ENCODE measurements at places on chromosomes 11 and 22.

- DNase-seq, result no peak
- H3K27ac ChIP-seq, result peak overlapping the region; percentile 94
Measured at GRCh38 chr11:96338910-96339705, 3.9 kb downstream of the MAML2 start.

GRCh38 chr11:46127150-46127638, 5.9 kb upstream of the PHF21A start:
- no peaks in the 10 kb centered on the region for H3K27me3 ChIP-seq
- DNase-seq, result no peak
- no peaks in the 10 kb centered on the region for H3K36me3 ChIP-seq
- H3K4me3 ChIP-seq, result no peak overlapping the region

- no peak overlapping the region for H3K4me3 ChIP-seq
- peaks cover 4% of the 10 kb centered on the region for H3K4me1 ChIP-seq
- peaks cover 4% of the 10 kb centered on the region for H3K36me3 ChIP-seq
Measured at GRCh38 chr11:98732947-98733346, 287.8 kb upstream of the CNTN5 start.

- H3K36me3 ChIP-seq, result no peaks in the 10 kb centered on the region
- no peaks in the 10 kb centered on the region for H3K4me1 ChIP-seq
- H3K27me3 ChIP-seq, result no peaks in the 10 kb centered on the region
- DNase-seq, result no peak
- no peak overlapping the region for H3K4me3 ChIP-seq
Measured at GRCh38 chr11:98277251-98277912, 743.4 kb upstream of the CNTN5 start.

DNA sequence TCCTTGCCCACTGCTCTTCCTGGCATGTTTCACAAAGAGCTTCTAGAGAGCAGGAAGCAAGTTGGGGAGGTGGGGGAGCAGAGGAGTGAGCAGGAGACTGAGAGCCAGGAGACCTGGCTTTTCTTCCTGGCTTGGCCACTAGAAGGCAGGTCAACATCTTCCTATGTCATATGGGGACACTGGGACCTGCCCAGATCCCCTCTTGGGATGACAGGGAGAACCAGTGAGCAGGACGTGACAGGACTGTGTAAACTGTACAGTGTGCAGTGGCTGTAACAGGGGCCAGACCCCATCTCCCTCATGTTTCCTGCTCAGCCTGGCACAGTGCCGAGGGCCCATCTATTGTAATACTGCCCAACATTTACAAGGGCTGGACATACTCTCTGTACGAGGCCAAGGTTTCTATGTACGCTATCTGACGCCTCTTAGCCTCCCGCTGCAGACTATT, 29.4 kb downstream of the GDPD5 start:
- H3K27me3 ChIP-seq, result no peaks in the 10 kb centered on the region
- H3K27ac ChIP-seq, result no peak overlapping the region
- H3K4me1 ChIP-seq, result peaks cover 15% of the 10 kb centered on the region
- no peak for DNase-seq
- no peaks in the 10 kb centered on the region for H3K36me3 ChIP-seq

DNA sequence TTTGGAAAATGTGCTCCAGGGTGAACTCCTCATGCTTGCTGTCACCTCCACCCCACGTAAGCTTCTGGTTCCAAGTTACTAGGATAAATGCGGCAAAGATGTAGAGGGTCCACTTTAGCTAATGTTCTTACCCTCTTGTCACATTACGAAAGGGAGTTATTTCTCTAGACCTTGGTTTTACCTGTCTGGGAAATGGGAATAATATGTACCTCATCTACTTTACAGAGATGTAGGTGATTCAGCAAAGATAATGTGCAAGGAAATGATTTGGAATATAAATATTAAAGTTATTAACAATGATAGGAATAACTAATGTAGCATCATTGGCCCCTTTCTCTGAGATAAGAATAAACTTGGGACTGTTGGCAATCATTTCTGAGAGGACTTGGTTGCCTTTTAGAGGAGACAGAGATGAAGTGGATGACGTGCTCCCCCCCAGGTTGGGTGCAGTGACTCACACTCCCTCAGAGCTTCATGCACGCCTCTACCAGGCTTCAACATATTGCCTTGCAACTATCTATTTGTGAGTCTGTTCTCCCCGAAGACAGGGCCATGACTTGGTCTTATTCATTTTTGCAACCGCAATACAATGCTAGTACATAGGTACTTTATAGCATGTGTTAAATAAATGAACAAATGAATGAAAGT, 97.1 kb downstream of the ME3 start:
- DNase-seq, result no peak
- no peaks in the 10 kb centered on the region for H3K36me3 ChIP-seq
- no peak overlapping the region for H3K27ac ChIP-seq

DNA sequence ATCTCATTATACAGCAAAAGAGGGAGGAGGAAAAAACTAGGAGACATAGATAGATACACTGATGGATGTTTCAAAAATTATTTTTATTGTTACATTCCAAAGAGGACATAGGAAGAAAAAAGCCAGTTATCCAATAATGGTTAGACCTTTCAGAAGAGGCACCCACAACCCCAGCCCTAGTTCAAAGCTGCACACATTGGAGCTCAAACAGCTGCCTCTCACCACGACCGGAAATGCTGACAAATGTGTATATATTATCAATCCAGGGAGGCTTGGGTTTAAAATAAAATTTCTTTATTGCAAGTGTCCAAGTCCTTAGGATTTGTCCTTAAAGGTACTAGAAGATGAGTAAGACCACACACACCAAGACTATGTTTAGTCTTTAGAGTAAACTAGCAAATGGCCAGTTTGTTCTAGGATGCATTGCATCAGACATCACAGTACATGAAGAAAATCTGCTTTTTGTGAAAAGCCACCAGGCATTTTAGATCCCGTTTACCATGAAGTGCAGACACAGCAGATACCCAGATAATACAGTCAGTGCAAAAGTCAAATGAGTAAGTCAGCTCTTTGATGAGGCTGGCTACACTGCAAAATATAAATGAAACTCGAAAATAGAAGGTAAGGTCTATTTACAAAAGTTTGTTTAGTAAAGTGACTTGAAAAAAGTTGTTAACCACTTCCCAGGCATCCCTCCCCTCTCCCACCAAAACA, 4.6 kb upstream of the ASCL3 start:
- DNase-seq, result no peak
- peaks cover 6% of the 10 kb centered on the region for H3K4me1 ChIP-seq
- H3K27me3 ChIP-seq, result no peaks in the 10 kb centered on the region
- H3K36me3 ChIP-seq, result peaks cover 17% of the 10 kb centered on the region
- H3K27ac ChIP-seq, result no peak overlapping the region

DNA sequence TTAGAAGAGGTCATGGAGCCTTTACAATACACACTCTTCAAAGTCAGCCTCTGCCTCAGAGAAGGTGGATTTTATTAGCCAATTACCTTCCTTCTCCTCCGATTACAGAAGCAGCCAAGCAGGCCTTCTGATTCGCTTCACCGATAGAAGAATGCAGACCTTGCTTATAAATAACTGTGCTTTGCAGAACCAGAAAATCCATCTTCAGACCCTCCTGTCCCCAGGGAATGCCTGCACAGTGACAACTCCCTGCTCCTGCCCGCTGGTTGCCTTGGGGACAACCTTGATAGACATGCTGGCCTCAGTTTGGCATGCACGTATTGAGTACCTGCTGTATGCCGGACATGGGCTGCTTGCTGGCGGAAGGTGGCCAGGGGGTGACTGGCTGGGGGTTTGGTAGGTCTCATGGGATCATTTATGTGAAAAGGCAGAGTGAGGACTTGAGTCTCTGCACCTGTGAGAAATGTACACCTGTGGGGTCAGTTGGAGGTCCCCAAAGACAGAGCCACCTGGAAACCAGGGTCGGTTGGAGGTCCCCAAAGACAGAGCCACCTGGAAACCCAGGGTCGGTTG, 1238.7 kb downstream of the BRD1 start:
- H3K27me3 ChIP-seq, result no peaks in the 10 kb centered on the region
- H3K36me3 ChIP-seq, result no peaks in the 10 kb centered on the region
- no peak overlapping the region for H3K4me3 ChIP-seq

DNA sequence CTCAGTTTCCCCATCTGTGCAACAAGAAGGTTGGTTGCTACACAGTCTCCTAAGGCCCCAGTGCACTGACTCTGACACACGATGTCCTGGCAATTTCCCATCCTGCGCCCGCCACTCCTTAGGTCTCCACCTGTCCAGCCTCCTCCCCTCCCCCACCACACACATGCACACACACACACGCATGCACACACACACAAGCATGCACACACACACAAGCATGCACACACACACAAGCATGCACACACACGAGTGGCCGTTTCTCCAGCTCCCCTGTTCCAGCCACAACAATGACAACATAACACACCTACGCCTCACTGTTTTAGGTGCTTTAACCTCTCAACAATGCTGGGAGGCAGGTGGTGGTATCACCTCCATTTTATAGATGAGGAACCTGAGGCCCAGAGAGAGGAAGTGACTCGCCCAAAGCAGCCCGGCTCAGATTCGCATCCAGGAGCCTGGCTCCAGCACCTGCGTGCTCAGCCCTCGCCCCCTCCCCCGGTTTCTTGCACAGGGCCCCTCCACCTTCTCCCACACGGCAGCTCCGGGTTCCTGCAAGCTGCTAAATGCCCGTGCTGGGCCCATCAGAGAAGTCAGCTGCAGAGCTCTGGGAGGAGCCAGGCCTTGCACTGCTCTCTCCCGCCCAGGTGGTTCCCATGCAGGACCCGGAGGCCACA, 13.0 kb downstream of the CYTH4 start:
- H3K36me3 ChIP-seq, result no peaks in the 10 kb centered on the region
- no peaks in the 10 kb centered on the region for H3K4me1 ChIP-seq
- no peak for DNase-seq
- no peak overlapping the region for H3K27ac ChIP-seq
- no peak overlapping the region for H3K4me3 ChIP-seq

DNA sequence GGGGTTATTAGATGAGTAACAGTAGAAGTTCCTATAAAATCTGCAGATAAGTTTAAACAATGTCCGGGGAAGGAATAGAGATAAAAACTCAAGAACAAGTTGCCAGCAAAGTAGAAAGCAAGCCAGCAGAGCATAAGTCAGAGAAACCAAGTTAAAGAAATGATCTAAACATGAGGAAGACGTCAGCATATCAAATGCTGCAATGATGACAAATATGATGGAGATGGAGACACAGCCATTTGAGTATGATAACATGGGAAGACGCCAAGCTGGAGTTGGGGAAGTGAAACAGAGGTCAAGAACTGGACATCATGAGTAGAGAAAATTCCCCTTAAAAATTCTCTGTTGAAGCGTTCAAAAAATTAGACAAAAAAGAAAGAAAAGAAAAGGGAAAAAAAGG, 571.5 kb downstream of the CNTN5 start:
- DNase-seq, result no peak
- H3K27me3 ChIP-seq, result no peaks in the 10 kb centered on the region
- no peaks in the 10 kb centered on the region for H3K36me3 ChIP-seq
- H3K4me1 ChIP-seq, result peaks cover 2% of the 10 kb centered on the region
- no peak overlapping the region for H3K27ac ChIP-seq

DNA sequence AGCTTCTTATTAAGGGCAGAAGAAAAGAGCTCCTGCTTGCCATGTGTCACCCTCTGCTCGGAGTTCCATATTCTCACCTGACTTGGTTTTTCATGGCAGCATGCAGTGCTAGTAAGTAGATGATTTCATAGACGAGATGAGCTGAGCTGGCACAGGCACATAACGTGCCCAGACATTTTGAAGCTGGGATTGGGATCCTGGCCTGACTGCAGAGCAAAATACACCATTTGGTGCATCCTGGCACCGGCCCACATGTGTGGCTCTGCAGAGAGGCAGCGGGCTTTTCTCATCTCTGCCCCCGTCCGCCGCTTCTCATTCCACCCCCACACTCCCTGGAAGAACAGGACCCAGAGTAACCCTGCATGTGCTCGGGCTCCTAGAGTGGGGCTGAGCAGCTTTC, 24.8 kb downstream of the FAM118A start:
- no peak overlapping the region for H3K4me3 ChIP-seq
- H3K4me1 ChIP-seq, result no peaks in the 10 kb centered on the region
- DNase-seq, result no peak
- peaks cover 25% of the 10 kb centered on the region for H3K36me3 ChIP-seq
- no peaks in the 10 kb centered on the region for H3K27me3 ChIP-seq

DNA sequence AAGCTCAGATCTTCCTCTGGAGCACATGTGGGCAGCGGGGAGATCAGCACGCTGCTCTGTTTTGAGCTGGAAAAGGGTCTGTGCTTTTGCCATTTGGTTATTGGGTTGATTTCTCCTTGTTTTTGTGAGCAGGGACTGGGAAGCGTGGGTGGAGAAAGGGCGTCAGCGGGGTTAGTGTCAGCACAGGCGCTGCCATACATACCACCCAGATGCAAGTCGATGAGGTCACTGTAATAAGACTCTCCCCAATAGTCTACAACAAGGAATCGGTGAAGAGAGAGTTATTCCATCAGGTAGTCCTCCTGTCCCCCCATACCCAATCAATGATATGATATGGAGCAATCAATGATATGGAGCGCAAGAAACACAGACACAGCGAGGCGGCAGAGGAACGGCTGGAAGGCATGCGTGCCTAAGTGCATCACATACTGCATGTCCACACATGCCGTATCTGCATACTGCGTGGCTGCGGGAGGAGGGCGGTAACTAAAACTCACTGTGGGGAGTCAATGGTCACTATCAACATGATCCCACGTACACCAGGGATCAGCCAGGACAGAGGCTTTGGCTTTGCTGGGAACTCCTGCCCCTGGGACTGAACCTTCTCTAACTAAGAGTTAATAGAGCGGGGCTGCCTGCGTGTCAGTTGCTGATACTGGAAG, 29.5 kb upstream of the BID start:
- H3K4me1 ChIP-seq, result peaks cover 15% of the 10 kb centered on the region
- no peak overlapping the region for H3K27ac ChIP-seq
- no peaks in the 10 kb centered on the region for H3K27me3 ChIP-seq
- H3K36me3 ChIP-seq, result peaks cover 15% of the 10 kb centered on the region
- no peak for DNase-seq
- H3K4me3 ChIP-seq, result no peak overlapping the region

DNA sequence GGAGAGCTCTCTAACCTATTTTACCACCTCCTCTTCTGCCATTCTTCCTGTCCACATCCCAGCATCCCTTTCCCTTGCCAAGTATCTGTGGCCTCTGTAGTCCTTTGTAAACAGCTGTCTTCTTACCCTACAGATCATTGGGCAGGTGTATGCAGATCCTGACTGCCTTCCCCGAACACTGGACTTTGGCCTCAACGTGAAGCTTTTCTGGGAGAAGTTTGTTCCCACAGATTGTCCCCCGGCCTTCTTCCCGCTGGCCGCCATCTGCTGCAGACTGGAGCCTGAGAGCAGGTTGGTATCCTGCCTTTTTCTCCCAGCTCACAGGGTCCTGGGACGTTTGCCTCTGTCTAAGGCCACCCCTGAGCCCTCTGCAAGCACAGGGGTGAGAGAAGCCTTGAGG, 17.3 kb downstream of the PIK3IP1 start:
- DNase-seq, result no peak
- peaks cover 9% of the 10 kb centered on the region for H3K4me1 ChIP-seq
- no peak overlapping the region for H3K4me3 ChIP-seq
- peak overlapping the region; percentile 92 for H3K27ac ChIP-seq

- no peak overlapping the region for H3K27ac ChIP-seq
- H3K4me3 ChIP-seq, result no peak overlapping the region
- H3K4me1 ChIP-seq, result no peaks in the 10 kb centered on the region
- peaks cover 2% of the 10 kb centered on the region for H3K36me3 ChIP-seq
Measured at GRCh38 chr11:93323747-93324146, 6.8 kb upstream of the DEUP1 start.

All from mesothelial cell of epicardium (in vitro differentiated cells).